ENCODE measurements at places on chromosomes 11 and 22.

GRCh38 chr11:35359321-35360054 is 59.9 kb downstream of the SLC1A2 start:
- no peak for DNase-seq

DNA sequence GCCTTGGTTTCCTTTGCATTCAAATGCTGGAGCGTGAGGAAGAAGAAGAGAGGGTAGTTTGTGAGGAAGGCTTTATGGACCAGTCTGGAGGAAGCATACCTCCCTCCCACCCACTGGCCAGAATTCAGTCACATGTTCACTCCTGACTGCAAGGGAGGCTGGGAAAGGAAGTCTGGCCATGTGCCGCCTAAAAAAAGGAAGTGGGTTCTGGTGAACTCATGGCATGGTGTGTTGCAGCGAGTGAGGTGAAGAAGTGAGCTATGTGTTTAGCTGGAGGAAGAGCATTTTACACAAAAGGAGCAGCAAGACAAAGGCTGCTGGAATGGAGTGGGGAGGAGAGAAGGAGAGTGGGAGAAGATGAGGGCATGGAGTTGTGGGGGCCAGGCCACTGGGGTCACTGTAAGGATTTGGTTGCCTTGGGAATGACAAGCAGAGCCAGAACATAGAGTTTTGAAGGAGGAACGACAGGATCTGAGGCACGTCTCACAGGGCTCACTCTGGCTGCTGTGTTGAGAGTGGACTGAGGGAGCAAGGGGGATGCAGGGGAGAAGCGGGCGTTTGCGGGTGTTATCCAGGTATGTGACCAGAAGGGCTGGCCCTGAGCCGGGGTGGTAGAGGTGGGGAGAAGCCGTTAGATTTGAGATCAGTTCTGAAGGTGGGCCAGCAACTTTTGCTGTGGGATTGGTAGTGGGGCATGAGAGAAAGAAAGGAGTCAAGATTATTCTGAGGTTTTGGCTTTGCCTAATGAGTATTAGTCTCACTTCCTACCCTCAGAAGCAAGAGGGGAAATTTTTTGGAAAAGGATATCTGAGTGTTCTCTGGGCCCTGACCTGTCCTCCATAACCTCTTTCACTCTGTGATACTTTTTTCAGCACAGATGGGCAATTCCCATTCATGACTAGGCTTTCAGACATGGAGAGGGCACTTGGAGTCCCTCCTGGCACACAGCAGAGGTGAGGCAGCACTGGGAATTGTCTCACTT is 26.4 kb downstream of the BMAL1 start:
- DNase-seq: no peak

GRCh38 chr22:47417699-47418098 is 655.2 kb downstream of the TBC1D22A start:
- DNase-seq: no peak

GRCh38 chr11:130330101-130330684 is 15.5 kb upstream of the ZBTB44 start:
- DNase-seq: no peak

DNA sequence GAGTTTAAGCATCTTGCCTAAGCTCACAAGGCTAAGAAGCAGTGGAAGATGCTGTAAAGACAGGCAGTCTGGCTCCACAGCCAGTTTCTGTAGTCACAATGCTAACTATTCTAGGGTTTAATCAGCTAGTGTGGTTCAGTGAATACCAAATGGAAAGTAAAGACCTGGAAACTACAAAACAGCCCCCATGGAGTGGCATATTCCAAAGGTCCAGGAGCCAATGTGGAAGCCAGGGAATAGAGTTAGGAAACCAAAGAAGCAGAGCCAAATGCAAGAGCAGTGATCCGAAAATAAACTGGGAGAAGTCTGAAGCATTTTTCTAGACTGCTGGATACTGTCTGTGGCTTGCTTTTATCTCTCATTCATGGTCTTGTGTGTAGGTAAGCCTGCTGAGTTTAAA is 731.2 kb upstream of the ANO5 start:
- no peak for DNase-seq

GRCh38 chr11:122661182-122661945 is 5.8 kb downstream of the UBASH3B start:
- no peak for DNase-seq

DNA sequence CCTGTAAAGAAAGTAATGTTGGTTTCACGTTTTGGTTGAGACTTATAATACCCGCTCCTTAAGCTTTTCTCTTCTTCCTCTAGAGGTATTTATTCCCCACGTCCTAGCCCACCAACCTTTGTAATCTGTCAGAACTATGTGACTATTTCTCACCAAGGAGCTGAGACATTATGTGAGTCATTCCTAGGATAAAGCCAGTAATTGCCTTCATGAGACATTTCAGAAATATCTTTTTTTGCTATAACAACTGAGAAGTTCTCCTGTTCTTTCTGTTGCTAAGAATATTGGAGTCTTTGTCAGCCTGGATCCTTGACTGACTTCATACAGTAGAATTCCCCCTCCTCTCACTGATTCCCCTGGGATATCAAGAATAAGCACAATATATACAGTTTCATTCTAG is 1497.0 kb upstream of the TENM4 start:
- no peak for DNase-seq

- DNase-seq: no peak
Measured at GRCh38 chr22:31329029-31329428, 17.1 kb downstream of the PATZ1 start.

Measured in SK-N-MC (cell line).